ENCODE measurements at places on chromosomes 1 and 21.

- no peak for DNase-seq
Observed at GRCh38 chr1:56780826-56781225, 38.4 kb downstream of the FYB2 start.

GRCh38 chr1:236370420-236370819 lies 23.7 kb upstream of the EDARADD start:
- DNase-seq, result no peak

- DNase-seq, result no peak
Observed at GRCh38 chr21:38075833-38076587, 159.8 kb upstream of the KCNJ6 start.

- DNase-seq, result no peak
Observed at GRCh38 chr1:84000954-84001495, 2.1 kb upstream of the TTLL7 start.

DNA sequence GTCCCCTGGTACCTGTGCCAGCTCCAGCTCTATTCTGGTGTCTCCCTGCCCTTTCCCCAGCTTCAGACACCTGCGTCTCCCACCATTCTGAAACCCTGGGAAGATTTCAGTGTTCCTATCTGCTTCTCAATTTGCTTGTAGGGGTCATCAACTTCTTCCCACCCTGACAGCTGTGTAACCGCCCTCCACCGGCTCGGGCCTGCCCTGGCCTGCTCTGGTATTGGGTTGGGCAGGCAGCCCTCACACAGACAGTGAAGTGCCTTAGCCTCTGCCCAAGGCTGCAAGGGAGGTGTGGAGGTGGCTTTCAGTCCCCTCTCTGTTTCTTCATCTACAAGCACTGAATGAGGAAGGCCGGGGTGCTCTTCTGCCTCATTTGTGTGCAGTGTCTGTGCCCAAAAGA lies 97.2 kb downstream of the LAMC2 start:
- DNase-seq, result no peak

- no peak for DNase-seq
Observed at GRCh38 chr1:85407746-85408377, 57.1 kb downstream of the DDAH1 start.

- DNase-seq, result no peak
Observed at GRCh38 chr1:225469051-225469450, 41.2 kb upstream of the LBR start.

DNA sequence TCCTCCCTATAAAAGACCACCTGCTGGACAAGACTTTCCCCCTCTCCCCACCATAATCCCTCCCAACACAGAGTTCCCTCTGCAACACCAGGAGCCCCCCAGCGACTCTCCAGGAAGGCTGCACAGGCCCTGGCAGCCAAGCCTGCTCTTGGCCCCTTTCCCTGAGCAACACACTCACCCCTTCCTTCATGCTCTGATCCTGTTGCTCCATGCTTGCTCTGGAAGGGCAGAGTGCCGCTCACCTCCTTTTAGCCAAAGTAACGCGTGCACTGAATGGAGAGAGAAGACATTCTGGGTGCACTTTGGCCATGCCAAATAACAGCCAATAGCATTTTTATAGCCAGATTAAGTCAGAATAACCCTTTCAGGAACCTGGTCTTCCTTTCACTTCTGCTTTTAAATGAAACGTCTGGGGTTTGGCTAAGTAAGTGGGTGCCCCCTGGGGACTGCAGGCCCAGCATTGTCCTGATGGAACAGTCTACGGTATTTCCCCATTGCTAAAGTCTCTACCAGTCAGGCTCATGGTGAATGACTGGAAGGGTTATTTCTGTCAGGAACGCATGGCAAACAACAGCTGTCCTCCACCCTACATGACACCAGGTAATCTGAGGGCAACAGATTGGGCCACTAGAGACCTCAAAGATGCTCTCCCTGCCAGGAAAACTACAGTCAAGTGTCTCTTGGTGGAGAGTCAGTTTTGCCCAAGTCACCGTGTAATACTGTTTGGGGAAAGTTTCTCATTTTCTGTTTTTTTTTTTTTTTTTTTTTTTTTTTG lies at the start of gene SLC2A5:
TSS of gene SLC2A5 (minus strand) at position 310 of the 775 bp plus-strand sequence. CDS start at position 211, 99 bp downstream.
- DNase-seq, result peak; percentile 59

DNA sequence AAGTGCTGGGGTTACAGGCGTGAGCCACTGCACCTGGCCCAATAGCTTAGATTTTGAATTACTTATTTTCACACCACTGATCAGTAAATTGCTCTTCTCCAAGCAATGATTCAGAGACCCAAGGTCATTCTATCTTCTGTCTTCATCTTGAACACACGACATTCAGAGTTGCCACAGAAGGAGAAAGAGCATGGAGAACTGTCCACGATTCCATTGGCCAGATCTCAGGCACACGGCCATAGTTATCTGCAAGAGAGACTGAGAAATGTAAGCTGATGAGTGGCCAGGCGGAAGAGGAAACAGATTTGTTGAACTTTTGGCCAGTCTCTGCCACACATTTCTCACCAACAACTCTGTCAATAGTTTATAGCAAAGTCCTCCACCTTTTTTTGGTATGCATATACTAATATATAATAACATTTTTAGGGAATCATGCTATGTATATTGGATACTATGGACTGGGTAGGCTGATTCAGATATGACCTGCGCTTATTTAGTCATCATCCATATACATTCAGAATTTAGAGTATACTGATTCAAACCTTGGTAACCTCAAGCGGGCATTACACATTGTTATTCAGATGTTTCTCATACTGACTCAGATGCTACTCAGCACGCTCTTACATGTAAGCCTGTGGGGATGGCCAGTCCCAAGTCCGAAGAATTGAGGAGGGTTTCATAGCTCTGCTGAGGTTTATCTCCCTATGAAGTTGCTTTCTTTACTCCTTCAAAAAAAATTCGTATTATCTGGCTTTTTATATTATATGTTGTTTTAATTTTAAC lies 25.5 kb upstream of the CAP1 start:
- no peak for DNase-seq

- DNase-seq, result no peak
Observed at GRCh38 chr21:34135330-34135729, 62.0 kb downstream of the MRPS6 start.

- DNase-seq, result no peak
Observed at GRCh38 chr1:101139821-101140718, 96.7 kb upstream of the S1PR1 start.

DNA sequence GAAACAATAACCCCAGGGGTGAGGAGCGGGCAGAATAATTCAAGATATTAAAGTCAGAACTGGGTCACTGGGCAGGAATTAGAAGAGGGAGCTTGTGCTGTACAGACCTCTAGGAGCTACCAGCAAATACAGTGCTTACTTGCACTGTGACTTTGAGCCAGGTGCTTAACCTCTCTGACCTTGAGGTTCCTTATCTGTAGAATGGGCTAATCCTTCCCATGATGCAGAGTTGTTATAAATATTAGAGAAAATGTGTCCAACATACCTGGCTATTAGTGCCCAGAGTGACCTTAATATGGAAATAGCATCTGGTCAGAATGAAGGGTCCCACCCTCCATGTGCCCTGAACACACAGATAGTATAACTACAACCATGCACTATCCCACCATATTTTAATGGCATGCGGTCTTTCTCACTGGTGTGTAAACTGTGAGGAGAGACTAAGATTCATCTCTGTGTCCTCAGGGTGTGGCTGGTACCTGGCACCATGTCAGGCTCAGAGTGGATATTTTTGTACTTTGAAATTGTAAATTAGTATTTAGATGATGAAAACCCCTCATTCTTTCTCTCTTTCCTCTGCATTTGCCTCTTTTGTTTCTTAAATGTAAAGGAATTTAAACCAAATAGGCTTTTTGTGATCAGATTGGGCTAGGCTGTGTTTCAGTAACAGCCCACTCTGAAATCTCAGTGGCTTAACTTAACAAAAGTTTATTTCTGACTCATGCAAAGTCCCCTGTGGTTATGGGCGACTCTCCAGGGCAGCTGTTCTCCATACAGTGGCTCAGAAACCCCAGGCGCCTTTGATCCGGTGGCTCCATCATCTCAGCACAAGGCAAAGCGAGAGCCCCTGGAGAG lies 60.0 kb upstream of the ROR1 start:
- no peak for DNase-seq

- DNase-seq, result no peak
Observed at GRCh38 chr1:6515771-6516170, 24.3 kb upstream of the PLEKHG5 start.

- DNase-seq, result no peak
Observed at GRCh38 chr1:214329470-214330220, 48.7 kb downstream of the SMYD2 start.

- DNase-seq, result no peak
Observed at GRCh38 chr1:201881617-201882016, 7.1 kb upstream of the SHISA4 start.

GRCh38 chr1:180208264-180208663 lies 21.8 kb upstream of the LHX4 start:
- DNase-seq, result no peak

GRCh38 chr21:38956856-38957571 lies 151.3 kb downstream of the ETS2 start:
- DNase-seq, result no peak

- no peak for DNase-seq
Observed at GRCh38 chr1:53554592-53555305, 95.5 kb downstream of the DMRTB1 start.

DNA sequence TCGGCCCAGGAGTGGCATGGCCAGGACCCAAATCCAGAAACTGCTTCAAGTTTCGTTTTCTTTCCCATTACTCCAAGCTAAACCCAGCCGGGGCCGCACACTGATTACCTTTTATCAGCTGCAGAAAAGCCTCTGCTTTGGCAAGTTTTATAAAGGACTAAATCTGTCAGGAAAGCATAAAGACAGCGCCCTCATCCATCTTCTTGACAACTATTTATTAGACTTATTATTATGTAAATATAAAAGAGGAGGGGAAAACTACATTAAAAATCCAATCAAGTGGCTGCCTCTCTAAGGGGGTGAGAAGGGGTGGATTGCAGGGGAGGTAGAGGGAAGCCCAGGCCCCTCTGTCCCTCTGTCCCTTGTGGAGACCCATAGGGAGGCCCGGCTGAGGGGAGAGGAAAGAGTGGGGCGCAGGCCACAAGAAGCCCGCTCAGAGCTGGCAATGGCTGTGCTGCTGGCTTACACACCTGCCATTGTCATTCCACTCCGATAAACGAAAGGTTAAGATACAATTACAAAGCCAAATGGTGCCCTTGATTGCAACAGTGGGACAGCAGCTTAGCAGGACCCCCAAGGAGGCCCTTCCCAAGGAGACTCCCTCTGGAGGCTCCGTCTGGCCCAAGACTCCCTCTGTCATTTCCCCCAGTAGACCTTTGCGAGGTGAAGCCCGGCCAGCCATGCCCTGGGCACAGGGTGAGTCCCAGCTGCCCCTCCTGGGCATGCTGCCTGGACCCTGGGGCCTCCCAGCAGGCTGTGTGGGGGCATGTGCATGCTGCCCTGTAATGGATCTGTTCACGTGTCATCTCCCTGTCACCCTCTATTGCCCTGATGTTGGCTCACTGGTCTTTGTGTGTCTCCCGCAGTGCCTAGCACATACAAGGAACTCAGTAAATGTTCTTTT lies 45.4 kb downstream of the KCND3 start:
- no peak for DNase-seq

DNA sequence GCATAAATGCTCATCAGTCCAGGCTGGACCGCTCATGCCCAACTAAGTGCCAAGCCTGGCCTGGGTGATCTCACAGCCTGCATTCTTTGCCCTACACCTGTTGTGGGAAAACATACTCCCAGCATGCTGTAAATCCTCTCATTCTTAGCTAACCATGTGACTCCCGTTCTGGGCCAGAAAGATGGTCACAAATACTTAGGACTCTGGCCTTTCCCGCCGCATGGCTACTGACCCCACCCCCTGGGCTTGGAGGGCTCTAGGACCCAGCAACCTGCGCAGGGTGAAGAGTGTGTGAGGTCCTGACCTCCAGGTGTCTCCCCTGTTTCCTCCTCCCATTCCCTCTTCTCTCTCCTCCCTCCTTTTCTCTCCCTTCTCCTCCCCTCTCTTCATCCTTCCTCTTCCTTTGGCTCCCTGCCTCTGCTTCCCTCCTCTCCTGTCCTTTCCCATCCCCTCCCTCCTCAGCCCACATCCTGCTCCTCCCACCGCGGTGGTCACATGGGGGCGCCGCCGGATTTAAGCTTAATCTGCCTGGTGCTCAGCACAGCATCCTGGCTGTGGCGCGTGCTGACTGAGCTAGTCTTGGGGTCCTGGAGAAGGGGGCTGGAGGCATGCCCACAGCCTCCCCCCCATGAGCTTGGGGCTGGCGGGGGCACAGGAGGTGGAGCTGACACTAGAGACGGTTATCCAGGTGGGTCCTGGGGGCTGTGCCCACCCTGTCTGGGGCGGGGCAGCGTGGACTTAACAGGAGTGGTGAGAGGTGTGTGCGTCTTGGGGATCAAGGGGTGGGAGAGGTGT lies at the start of gene CROCC:
TSS of gene CROCC (plus strand) at position 541 of the 795 bp plus-strand sequence. CDS start at position 629, 88 bp downstream.
- no peak for DNase-seq

- DNase-seq, result no peak
Observed at GRCh38 chr1:162551969-162552683, 9.4 kb upstream of the UAP1 start.

Data from CD4-positive, alpha-beta T cell treated with Interferon alpha-2 for 1 hour (primary cell).